Ovary (tissue), 10 donors: ENCODE measurements at places on chromosomes 11 and 22. TPM values are rescaled to one million over a fixed set of nuclear protein-coding genes. Genes with fewer than 3 reads are reported as not detected.

The KCTD14 gene
- 1.7 TPM for total RNA-seq

The SOX6 gene
- total RNA-seq: 6.1 TPM

The NRIP3 gene
- total RNA-seq: 0.30 TPM

The SCGB2A2 gene
- not detected for total RNA-seq

The RIMBP3B gene
- 0.08 TPM for total RNA-seq

The PATE2 gene
- not detected for total RNA-seq

The MRPL17 gene
- total RNA-seq: 23.0 TPM

The SHISA8 gene
- not detected for total RNA-seq

The PNPLA5 gene
- total RNA-seq: not detected

The PACSIN3 gene
- 47.6 TPM for total RNA-seq

The SLC37A2 gene
- 1.3 TPM for total RNA-seq

The POU2AF1 gene
- 0.48 TPM for total RNA-seq

The MTNR1B gene
- total RNA-seq: not detected

The NECTIN1 gene
- total RNA-seq: 7.7 TPM

The UBQLNL gene
- total RNA-seq: 1.3 TPM

The SPI1 gene
- total RNA-seq: 6.5 TPM

The PANX3 gene
- not detected for total RNA-seq

The OR10S1 gene
- total RNA-seq: not detected

The IFITM10 gene
- total RNA-seq: 0.97 TPM

The FAM181B gene
- 1.8 TPM for total RNA-seq

The SAA4 gene
- not detected for total RNA-seq

The TRIM22 gene
- total RNA-seq: 68.5 TPM

The C1QTNF4 gene
- 17.4 TPM for total RNA-seq

The IGSF22 gene
- 1.1 TPM for total RNA-seq

The CALCA gene
- not detected for total RNA-seq

The NADSYN1 gene
- 30.8 TPM for total RNA-seq

The MMP1 gene
- total RNA-seq: not detected

The RASSF10 gene
- total RNA-seq: 3.8 TPM

The MS4A4E gene
- total RNA-seq: 0.56 TPM

The OR10W1 gene
- not detected for total RNA-seq

The IL10RA gene
- total RNA-seq: 2.2 TPM

The SGSM1 gene
- total RNA-seq: 1.2 TPM

The DTX4 gene
- total RNA-seq: 11.3 TPM

The FOLR2 gene
- 4.5 TPM for total RNA-seq

The FOLR1 gene
- total RNA-seq: 4.0 TPM

The TPBGL gene
- total RNA-seq: 0.13 TPM

The MPEG1 gene
- total RNA-seq: 1.8 TPM

The UBE4A gene
- total RNA-seq: 27.0 TPM

The FREY1 gene
- total RNA-seq: 1.6 TPM

The KCNQ1 gene
- total RNA-seq: 9.7 TPM

The OR52H1 gene
- 3.6 TPM for total RNA-seq

The PTPRCAP gene
- total RNA-seq: 2.5 TPM

The RFPL1 gene
- total RNA-seq: not detected

The CARD10 gene
- total RNA-seq: 12.5 TPM

The RIBC2 gene
- 0.74 TPM for total RNA-seq

The TRIM49 gene
- total RNA-seq: not detected
